Myocyte (in vitro differentiated cells): ENCODE measurements at places on chromosomes 6 and 20. TPM values are rescaled to one million over a fixed set of nuclear protein-coding genes. Genes with fewer than 3 reads are reported as not detected.
A peak's percentile ranks its signal among the peaks of the same experiment; 100 is the strongest.

Gene BHLHE23
- total RNA-seq, result not detected in 2 replicates

GRCh38 chr6:3438190-3439167, 18.4 kb downstream of the SLC22A23 start:
- DNase-seq, result peak; percentile 77

- no peak for DNase-seq
Measured at GRCh38 chr6:22102671-22103070, 194.2 kb downstream of the PRL start.

GRCh38 chr20:12411246-12411940, 493.7 kb downstream of the BTBD3 start:
- DNase-seq, result no peak

Gene CCN6
- total RNA-seq, result not detected in 2 replicates
